NK-92 treated with Interleukin-12 subunit alpha and Interleukin-12 subunit beta, amount 100 ng/mL, for 24 hours (cell line): ENCODE measurements at places on chromosomes 11 and 22.

DNA sequence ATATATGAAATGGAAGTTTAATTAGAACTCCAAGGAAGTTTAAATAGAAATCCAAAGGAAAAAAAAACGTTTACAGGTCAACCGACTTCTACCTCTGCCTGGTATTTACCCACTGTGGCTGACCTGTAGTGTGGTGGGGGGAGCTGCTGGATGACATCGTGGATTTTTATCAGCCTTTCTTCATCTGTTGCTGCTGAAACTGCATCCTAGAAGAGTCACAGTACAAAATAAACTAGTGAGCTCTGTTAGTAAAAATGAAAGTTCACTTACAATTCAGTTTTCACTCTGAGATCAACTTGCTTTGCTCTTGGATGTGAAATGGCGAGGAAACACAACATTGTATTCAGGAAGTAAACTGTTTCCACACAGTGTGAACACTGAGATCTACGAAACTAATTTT is 43.2 kb upstream of the TP53AIP1 start:
- DNase-seq = no peak

GRCh38 chr11:85698195-85698594 is 12.2 kb upstream of the CCDC89 start:
- no peak for DNase-seq

DNA sequence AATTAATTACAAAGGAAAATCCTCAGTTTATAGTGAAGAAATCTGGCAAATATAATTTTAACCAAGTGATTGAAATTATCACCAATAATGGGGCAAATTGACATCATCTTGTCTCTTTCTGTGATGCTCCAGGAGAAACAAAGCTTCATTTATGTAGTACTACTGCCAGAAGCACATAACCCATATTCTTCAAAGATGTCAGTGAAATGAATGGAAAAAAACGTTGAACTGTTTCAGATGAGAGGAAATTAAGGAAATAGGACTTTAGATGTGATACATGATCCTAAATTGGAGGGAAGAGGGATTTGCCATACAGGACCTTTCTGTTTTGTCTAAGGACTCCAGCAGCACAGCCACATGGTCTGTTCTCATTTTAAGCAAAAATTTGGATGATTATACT is 57.6 kb downstream of the PPP6R3 start:
- DNase-seq = no peak

GRCh38 chr22:19174106-19175025 is 4.2 kb downstream of the SLC25A1 start:
- DNase-seq = no peak

- DNase-seq = no peak
These were observed 21.3 kb upstream of the KRTAP5-6 start for GRCh38 chr11:1675536-1676228.

GRCh38 chr11:66183494-66184048 is 84.9 kb upstream of the RAB1B start:
- no peak for DNase-seq

GRCh38 chr11:116541460-116541859 is 231.3 kb downstream of the BUD13 start:
- DNase-seq = no peak

DNA sequence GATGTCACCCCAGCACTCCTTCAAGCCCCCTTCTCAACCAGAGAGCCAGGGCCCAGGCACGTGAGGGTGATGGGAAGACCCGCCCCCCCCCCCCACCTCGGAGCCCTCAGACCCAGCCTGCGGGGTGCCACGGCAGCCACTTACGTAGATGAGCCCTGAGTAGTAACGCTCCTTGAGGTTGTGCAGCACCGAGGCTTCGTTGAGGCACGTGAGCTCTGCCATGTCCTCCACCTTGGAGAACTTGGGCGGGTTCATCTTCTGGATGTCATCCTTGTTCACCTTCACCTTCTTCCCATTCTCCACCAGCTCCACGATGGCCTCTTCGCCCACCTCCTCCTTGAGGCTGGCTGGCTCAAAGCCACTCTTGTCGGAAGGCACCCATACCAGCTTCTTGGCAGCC is 39.0 kb downstream of the MYH9 start:
- DNase-seq = no peak

DNA sequence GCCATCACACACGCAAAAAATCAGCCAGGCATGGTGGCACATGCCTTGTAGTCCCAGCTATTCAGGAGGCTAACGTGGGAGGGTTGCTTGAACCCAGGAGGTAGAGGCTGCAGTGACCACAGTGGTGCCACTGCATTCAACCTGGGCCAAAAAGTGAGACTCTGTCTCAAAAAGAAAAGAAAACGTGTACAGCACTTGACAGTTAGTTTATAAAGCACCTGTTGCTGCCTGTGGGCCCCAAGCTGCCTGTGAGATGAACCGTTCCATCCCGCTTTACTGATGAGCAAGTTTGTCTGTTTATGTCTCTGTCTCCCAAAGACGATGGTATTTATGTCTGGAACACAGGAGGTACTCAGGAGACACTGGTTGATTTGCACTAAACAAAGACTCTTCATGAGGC is 1.5 kb upstream of the PRR5 start:
- DNase-seq = no peak

- no peak for DNase-seq
These were observed 4.4 kb downstream of the ALX4 start for GRCh38 chr11:44305470-44306051.

DNA sequence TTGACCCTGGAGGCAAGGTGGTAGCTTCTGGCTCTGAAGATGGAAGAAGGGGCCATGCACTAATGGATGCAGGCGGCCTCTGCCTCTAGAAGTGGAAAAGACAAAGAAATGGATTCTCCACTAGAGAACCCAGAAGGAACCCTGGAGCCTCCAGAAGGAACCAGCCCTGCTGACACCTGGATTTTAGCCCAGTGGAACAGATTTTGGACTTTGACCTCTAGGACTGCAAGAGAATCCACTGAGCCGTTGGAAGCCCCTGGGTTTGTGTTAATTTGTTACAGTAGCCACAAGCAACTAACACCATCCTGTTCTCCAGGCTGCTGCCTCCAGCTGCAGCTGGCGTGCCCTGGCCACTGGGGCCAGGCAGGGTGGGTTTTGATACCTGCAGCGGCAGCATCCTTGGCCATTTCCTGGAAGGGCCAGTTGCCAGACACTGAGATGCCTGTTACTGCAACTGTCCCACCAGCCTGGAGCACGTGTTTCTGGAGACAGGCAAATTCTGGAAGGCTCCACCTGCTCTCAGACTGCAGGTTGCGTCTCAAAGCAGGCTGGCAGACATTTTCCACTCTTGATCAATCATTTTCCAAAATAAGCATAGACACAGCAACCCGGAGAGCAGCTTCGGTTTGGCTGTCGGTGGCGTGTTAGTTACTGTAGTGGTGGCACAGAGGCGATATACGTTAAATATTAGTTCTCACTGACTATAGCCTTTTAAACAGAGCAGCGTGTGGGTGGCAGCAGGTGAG is 76.8 kb upstream of the PARVG start:
- DNase-seq = no peak
